ENCODE measurements at places on chromosomes 6 and 20.

- DNase-seq, result peak; percentile 80
These were observed 120.0 kb upstream of the AGPAT4 start for GRCh38 chr6:161393839-161394364.

- DNase-seq, result no peak
These were observed 43.3 kb downstream of the TMEM170B start for GRCh38 chr6:11580686-11581405.

DNA sequence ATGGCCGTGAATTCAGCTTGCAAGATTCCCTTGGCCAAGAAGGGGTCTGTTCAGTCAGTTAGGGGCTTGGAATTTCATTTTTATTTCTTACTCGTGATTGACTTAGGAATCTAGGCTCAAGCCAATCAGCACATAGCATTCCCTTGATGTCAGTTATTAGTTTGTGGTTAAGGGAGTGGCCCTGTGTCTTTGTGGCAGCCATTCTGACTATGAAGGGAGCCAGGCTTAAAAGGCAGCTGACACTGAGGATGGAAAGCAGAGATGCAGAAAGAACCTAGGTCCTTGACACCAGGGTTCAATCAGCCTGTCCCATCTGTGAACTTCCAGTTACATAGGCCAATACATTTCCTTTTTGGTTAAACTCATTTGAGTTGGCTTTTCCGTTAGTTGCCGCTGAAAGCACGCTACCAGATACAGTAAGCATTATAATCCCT, 48.1 kb downstream of the MCUR1 start:
- DNase-seq, result no peak

GRCh38 chr6:163777716-163778115, 363.2 kb downstream of the QKI start:
- no peak for DNase-seq

DNA sequence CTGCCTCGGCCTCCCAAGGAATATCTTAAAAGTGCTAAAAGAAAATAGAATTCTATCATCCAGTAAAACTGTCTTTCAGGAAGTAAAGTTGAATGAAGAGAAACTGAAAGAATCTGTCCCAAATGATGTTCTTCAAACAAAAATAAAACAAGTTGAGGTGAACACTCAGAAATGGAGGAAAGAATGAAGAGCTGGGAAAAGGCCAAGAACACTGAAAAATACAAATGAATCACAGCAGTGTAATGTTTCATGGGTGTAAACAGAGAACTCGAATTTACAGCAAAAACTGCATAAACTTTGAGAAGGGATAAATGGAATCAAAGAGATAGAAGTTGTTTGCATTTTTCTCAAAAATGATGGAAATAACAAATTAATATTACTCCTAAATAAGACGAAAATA, 317.3 kb downstream of the TAF4 start:
- no peak for DNase-seq

GRCh38 chr6:88512951-88513350, 346.8 kb upstream of the CNR1 start:
- peak; percentile 3 for DNase-seq

GRCh38 chr20:46568570-46569129, 18.2 kb upstream of the OCSTAMP start:
- DNase-seq, result no peak

- DNase-seq, result no peak
These were observed 234.5 kb downstream of the TFAP2A start for GRCh38 chr6:10180138-10181074.

- no peak for DNase-seq
These were observed 18.9 kb downstream of the MKKS start for GRCh38 chr20:10415013-10415650.

DNA sequence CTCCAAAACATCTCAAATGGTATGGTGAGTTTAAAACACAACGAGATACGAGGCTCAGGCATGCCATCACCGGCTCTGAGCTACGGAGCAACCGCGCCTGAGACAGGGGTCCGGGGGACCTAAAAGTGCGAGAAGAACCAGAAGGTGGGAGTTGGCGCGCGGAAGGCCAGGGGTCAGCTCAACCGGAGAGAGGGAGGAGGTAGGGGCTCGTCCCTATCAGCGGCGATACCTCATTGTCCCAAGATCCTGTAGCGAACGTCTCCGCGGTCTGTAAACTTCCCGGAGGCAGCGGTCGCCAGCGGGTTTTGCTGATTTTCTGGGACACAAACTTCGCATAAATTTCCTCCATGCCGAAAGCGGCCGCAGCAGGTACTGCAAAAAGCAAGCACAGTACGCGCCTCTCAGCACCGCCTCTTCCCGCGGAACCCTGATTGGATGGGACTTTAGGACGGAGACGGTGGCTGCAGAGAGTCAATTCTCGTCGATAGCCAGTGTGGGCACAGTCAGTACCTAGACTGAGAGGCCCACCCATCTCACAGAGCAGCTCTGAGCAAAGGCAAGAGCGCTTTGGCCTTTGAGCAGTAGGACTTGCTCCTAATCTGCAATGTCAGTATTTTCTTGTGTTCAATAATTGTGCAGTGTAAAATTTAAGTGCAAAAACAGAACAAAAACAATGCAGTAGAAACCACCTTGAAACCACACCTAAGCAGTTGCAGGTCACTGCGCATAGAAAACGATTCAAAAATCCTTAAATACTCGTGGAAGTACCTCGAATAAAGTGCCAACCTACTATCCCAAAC, at the start of gene NUP43:
NUP43 (minus strand) TSS at position 383 of the 800 bp plus-strand sequence; CDS start at position 349, 34 bp downstream.
- DNase-seq, result peak; percentile 70

- DNase-seq, result no peak
These were observed 43.1 kb downstream of the CD109 start for GRCh38 chr6:73739096-73739495.

GRCh38 chr6:30885999-30886896, 1.9 kb downstream of the DDR1 start:
- no peak for DNase-seq

DNA sequence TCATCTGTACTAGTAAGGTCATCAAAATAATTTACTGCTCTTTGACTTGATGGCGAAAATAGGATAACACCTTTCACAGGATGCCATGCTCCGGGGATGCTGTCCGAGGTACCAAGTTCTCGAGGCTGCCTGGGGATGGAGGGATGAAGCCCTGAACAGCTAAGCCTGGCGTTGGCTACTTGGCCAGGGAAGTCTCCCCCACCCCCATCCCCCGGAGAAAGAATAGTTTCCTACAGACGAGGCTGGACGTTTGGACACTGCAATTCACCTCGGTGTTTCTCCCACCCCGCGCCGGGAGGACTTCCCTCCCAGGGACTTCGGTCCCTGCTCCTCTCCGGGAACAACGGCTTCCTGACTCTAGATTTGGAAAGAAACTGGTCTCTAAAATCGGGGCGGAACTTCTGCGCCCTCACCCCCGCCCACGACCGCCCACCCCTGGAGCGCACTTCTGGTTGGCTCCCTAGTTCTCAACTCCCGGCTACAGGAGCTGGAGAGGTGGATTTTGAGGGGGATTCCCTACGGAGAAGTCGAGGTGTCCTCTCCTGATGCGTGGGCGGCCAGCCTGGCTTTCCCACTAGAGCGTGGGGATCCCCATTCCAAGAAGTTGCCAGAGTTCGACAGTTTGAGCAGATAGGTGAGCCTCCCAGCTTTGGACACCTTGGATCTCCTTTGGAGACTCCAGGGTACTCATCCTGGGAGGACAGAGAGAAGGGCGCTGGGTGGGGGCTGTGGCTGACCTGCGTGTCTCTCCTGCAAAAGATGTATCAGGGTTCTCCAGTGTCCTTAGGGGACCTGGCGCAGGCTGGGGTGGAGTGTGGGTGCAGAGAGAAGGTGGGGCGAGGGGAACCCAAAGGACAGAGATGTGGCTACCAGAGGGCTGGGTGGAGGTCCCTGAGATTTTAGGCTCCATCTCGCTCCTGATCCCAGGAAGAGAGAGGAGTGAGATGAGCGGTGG, 1.1 kb downstream of the PCSK2 start:
- no peak for DNase-seq

DNA sequence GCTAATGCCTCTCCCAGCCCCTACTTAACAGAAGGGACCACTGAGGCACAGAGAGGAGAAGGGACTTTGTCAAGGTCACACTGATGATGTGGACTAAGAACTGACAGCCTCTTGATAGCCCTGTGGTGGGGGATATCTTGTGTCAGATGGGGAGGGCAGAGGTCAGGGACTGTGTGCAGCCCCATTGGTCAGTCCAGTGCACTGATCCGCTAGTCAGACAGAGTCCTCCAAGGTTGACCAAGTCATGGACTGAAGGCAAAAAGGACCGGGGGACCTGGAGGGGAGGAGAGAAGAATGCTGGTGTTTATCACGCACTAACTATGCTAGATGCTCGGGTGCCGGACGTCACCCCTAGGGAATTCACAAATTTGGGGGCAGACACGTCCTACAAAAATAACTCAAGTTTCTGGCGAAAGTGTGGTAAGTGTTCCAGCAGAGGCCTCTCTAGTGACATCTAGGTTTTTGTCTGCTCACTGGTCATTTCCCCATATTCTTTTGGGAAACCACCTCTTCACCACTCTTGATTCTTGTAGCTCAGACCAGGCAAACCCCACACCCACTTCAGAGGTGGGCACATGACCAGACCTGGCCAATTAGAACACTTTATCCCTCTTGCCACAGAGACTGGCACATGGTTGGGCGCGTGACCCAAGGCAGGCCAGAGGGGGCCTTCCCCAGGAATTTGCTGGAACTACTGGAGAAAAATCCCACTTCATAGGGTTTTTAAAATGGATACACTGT, 21.0 kb downstream of the TCF15 start:
- DNase-seq, result no peak

DNA sequence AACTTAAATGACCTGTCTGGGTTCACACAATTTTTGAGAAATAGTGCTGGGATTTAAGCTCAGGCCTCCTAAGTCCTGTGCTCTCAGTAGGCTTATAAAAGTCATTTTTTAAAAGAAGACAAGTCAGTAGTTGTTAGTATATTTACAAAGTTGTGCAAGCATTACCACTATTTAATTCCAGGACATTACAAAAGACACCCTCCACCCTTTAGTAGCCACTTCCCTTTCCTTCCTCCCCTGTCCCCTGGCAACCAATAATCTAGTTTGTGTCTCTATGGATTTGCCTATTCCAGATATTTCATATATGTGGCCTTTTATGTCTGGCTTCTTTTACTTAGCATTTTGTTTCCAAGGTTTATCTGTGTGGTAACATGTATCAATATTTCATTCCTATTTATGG, 37.6 kb downstream of the HMGN3 start:
- no peak for DNase-seq

DNA sequence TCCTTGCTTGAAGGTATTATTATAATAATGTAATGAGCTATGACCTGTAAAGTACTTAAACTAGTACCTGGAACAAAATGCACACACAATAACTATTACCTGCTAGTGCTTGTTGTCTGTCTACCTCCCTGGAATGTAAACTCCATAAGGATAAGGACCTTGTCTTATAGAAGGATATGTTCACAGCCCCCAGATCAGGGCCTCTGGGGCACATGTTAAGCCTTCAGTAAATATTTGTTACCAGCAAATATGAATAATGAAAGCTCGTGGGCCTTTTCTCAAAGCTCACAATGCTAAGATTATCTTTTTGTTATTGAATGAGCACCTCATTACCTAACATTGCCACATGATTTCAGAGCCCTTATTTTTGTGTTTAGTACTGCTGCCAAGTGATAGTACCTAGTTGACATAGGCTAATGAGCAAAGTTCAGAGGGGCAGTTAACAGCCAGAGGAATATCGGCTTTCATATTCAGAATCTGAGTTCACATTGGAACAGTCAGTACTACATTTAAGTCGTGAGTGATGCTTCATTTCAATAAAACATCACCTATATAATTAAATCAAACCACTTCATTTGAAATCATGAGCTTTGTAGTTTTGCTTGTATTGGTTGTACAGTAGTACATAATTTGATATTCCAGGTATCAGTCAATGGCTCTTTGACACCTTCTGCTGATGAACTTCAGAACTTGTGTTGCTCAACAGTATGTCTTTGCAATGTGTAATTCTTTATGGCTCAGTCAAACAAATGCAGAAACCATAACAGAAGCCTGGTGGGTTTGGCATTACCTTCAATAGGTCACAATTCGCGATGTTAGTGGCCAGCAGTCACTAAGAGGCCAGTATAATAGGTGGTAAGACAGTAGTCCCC, 11.8 kb upstream of the SMLR1 start:
- no peak for DNase-seq

DNA sequence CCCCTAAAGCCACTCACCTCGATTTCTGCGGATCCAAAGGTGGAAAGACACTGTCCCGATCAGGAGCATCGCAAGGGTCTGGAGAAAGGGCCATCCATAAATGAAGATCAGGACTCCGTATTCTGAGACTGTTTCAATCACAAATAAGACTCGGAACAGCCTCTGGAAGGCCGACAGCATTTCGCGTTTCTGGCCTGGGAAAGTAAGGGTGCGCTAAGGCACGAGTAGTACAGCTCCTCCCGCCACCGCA, 44.6 kb downstream of the DPPA5 start:
- no peak for DNase-seq

GRCh38 chr6:158818581-158819212, 471 bp downstream of the EZR start:
- no peak for DNase-seq

DNA sequence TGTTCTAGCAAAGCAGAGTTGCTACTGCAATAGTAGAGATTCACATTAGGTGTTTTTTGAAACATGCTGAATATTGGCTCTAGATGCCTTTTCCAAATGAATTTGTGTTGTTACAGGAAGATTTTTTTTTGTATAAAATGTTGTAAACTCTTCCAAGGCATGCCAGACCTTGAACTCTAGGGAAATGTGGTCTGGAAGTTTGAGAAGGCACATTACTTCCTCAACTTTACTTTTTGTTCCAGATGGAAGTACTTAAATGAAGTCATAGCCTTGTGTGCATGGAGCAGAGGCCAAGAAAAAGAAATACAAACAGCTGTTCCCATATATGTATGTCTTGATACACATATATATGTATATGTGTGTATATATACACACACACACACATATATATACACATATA, 585.7 kb upstream of the MARCKS start:
- DNase-seq, result no peak

DNA sequence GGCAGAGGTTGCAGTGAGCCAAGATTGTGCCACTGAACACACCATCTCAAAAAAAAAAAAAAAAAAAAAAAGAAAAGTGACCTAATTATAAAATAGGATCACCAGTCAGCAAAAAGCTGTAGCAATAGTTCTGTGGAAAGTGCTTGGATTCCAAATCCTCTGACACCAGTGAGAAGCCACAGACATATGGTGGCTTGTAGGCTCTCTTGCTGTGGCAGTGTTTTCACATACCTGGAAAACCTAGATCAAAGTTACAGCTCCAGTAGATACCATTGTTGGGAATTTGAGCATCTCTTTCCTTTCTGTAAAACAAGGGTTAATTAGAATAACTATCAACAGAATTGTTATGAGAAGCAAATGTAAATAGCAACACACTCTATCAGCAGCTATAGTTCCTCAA, 4.1 kb downstream of the CCDC170 start:
- no peak for DNase-seq
